ENCODE measurements at places on chromosomes 12 and 14. TPM values are rescaled to one million over a fixed set of nuclear protein-coding genes. Genes with fewer than 3 reads are reported as not detected.

GDF11 gene
- total RNA-seq = 4.3 TPM

NEUROD4 gene
- not detected for total RNA-seq

COX14 gene
- total RNA-seq = 29.8 TPM

FGF23 gene
- total RNA-seq = not detected
